Skeletal muscle tissue (tissue), 5 donors: ENCODE measurements at places on chromosomes 4 and X. TPM values are rescaled to one million over a fixed set of nuclear protein-coding genes. Genes with fewer than 3 reads are reported as not detected.

Gene STATH
- total RNA-seq: not detected

Gene KCND1
- 0.52 TPM for total RNA-seq

Gene ARSJ
- total RNA-seq: 5.2 TPM

Gene HAUS3
- total RNA-seq: 6.8 TPM

Gene XAGE1A
- total RNA-seq: not detected

Gene PNMA3
- 0.52 TPM for total RNA-seq

Gene SLC9B2
- total RNA-seq: 7.3 TPM

Gene ZDHHC15
- 3.7 TPM for total RNA-seq

Gene CT45A1
- not detected for total RNA-seq

Gene SLIT2
- 12.0 TPM for total RNA-seq

Gene GLA
- total RNA-seq: 16.2 TPM

Gene CENPVL1
- not detected for total RNA-seq

Gene ATOH1
- total RNA-seq: not detected

Gene PDE6B
- total RNA-seq: 8.9 TPM

Gene BEND2
- total RNA-seq: not detected

Gene PAGE5
- not detected for total RNA-seq

Gene PROM1
- 40.2 TPM for total RNA-seq

Gene CSAG3
- total RNA-seq: not detected

Gene DTHD1
- total RNA-seq: under 0.01 TPM

Gene ARHGAP36
- 292 TPM for total RNA-seq

Gene GPAT3
- total RNA-seq: 32.4 TPM
